ENCODE measurements at places on chromosomes 1 and 21. TPM values are rescaled to one million over a fixed set of nuclear protein-coding genes. Genes with fewer than 3 reads are reported as not detected.

The CD52 gene
- total RNA-seq, result not detected

The MFSD2A gene
- 24.3 TPM for total RNA-seq

The L1TD1 gene
- 3.1 TPM for total RNA-seq

DNA sequence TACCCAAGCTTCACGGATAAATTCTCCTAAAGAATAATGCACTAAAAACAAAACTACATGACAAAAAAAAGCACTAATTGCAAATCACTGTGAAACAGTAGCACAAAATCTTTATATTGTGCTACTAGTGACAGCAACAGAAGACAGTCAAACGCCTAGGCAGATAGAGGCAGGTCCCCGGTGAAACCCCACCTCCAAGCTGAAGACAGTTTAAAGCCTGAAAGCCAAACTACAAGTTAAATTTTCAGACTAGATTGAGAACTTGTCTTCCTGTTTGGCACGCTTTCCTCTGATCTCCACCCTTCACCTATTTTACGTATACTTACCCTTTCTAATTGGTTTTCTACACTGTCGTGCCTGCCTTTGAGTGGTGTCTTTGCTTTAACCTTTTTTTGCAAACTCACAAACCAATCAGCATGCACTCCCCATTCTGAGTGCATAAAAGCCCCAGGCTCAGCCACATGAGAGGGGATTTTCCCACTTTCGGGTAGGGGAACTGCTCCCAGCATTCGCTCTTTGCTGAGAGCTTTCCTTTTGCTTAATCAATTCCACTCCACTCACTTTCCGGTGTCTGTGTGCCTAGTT lies 3.6 kb upstream of the BACH1 start:
- H3K27ac ChIP-seq, result no peak overlapping the region
- H3K27me3 ChIP-seq, result no peaks in the 10 kb centered on the region
- no peaks in the 10 kb centered on the region for H3K36me3 ChIP-seq
- no peak overlapping the region for H3K4me3 ChIP-seq
- H3K4me1 ChIP-seq, result no peaks in the 10 kb centered on the region

DNA sequence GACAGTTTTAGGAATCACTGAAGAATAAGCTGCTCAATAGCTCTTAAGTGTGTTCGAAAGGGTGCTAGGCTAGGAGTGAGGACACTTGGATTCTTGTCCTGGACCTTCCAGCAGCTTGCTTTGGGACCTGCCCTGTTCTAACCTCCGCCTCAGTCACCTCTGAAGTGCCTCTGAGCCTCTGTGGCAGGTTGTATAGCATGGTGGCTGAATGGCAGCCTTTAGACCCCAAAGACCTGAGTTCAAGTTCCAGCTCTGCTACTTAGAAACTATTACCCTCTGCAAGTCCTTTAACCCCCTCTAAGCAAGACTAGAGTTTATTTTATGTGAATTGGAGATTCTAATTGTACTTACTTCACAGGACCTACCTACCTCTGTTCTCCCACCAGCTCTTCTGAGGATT lies 81.5 kb downstream of the RRAGC start:
- H3K4me3 ChIP-seq, result no peak overlapping the region
- H3K4me1 ChIP-seq, result no peaks in the 10 kb centered on the region
- DNase-seq, result no peak
- H3K27me3 ChIP-seq, result peaks cover 23% of the 10 kb centered on the region

GRCh38 chr1:61142043-61142440 lies 59.7 kb downstream of the NFIA start:
- H3K27ac ChIP-seq, result no peak overlapping the region
- no peaks in the 10 kb centered on the region for H3K27me3 ChIP-seq
- no peaks in the 10 kb centered on the region for H3K4me1 ChIP-seq
- no peak overlapping the region for H3K4me3 ChIP-seq
- no peak for DNase-seq

- H3K27ac ChIP-seq, result no peak overlapping the region
- H3K4me3 ChIP-seq, result no peak overlapping the region
- no peak for DNase-seq
Measured at GRCh38 chr1:42211224-42211623, 46.7 kb upstream of the GUCA2A start.

GRCh38 chr1:115023593-115023992 lies 6.0 kb upstream of the TSHB start:
- no peak overlapping the region for H3K27ac ChIP-seq
- no peak overlapping the region for H3K4me3 ChIP-seq
- no peaks in the 10 kb centered on the region for H3K36me3 ChIP-seq
- H3K27me3 ChIP-seq, result no peaks in the 10 kb centered on the region

GRCh38 chr1:115839679-115840237 lies 1.2 kb downstream of the NHLH2 start:
- H3K27me3 ChIP-seq, result no peaks in the 10 kb centered on the region
- H3K4me3 ChIP-seq, result peak overlapping the region; percentile 23
- H3K4me1 ChIP-seq, result peaks cover 14% of the 10 kb centered on the region
- no peak for DNase-seq
- no peaks in the 10 kb centered on the region for H3K36me3 ChIP-seq

GRCh38 chr1:212313616-212314015 lies 28.4 kb downstream of the PPP2R5A start:
- no peaks in the 10 kb centered on the region for H3K4me1 ChIP-seq
- H3K36me3 ChIP-seq, result no peaks in the 10 kb centered on the region
- no peak overlapping the region for H3K27ac ChIP-seq
- DNase-seq, result no peak
- no peaks in the 10 kb centered on the region for H3K27me3 ChIP-seq

DNA sequence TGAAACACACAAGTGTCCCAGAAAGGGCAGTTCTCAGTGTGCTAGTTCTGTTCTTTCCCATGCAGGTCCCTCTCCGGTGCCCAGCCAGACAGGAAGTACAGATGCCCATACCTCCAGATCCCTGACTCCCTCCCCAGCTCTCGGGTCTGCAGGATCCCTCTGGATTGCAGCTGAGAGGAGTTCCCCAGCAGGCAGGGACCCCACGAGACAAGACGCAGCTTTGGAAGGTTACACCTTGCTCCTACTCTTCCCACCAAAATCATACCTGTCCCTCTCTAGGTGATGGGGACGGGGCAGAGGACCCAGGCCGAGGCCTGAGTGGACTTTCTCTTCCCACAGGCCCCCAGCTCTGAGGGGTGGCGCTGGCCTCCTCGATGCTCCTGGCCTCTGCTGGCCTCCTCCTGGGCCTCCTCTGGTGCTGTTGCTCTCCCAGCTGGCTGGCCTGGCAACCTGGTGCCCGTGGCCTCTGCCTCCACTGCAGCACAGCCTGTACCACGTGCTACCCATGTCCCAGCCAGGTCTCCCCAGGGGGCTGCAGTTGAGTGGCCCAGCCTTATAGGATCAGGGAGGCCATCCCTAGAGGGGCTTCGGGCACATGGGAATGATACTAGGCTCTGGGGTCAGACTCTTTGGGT lies 9.4 kb downstream of the LDLRAD2 start:
- H3K27me3 ChIP-seq, result no peaks in the 10 kb centered on the region
- H3K36me3 ChIP-seq, result peaks cover 69% of the 10 kb centered on the region
- H3K4me1 ChIP-seq, result no peaks in the 10 kb centered on the region
- DNase-seq, result no peak
- H3K27ac ChIP-seq, result no peak overlapping the region
- no peak overlapping the region for H3K4me3 ChIP-seq

- DNase-seq, result no peak
- H3K27me3 ChIP-seq, result no peaks in the 10 kb centered on the region
- H3K27ac ChIP-seq, result no peak within 1 kb of the TSS
- no peaks in the 10 kb centered on the region for H3K4me1 ChIP-seq
Measured at GRCh38 chr1:169630006-169630405, at the start of gene SELP. TSS of gene SELP (minus strand) at chr1:169630124. CDS start at chr1:169630074, 50 bp downstream.

All from tibial nerve (tissue), 4 donors.